Glutamatergic neuron (in vitro differentiated cells): ENCODE measurements at places on chromosomes 6 and 20. TPM values are rescaled to one million over a fixed set of nuclear protein-coding genes. Genes with fewer than 3 reads are reported as not detected.

CCN2 gene
- 1.2 TPM for total RNA-seq

OPRL1 gene
- total RNA-seq, result 2.9 TPM

SLC35F1 gene
- 22.4 TPM for total RNA-seq

ZNF334 gene
- total RNA-seq, result 32.9 TPM

TINAG gene
- total RNA-seq, result not detected

EYA4 gene
- not detected for total RNA-seq

GRCh38 chr6:82915666-82916065 is 150.0 kb downstream of the UBE3D start:
- no peak overlapping the region for H3K27ac ChIP-seq
- no peak overlapping the region for H3K4me3 ChIP-seq
- DNase-seq, result no peak
- peaks cover 8% of the 10 kb centered on the region for H3K36me3 ChIP-seq
- peaks cover 2% of the 10 kb centered on the region for H3K4me1 ChIP-seq

DNA sequence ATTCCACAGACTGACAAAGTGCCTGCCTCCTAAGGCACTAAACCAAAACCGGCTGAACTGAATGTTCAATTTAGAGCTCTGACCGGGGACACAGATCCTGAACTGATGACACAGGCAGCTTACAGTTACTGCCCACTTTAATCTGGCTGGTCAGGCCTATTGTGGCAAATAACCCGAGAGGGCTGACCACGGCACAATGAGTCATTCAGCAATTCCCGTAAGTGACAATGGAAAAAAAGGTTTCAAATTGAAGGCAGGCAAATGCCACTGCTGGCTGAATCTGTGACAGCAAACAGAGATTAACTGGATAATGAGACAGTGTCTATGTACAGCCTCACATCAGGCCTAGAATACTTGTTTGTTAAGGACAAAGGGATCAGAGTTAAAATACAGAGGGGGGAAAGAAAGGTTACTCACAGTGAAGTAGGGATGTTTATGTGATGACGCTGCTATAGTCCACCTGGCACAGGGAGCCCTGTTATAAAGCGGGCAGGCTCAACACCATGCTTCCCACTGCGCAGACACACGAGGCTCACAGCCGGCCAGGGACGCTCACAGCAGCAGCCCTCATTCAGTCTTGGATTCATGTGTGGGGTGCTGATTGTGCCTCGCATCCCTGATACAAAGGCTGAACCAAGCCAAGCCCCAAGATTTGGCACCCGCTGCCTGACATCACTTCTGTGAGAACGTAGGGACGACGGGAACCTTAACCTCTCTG is 54.4 kb downstream of the RTN4IP1 start:
- H3K36me3 ChIP-seq, result no peaks in the 10 kb centered on the region
- H3K27me3 ChIP-seq, result peaks cover 3% of the 10 kb centered on the region
- no peak for DNase-seq
- H3K4me3 ChIP-seq, result no peak overlapping the region

- peaks cover 2% of the 10 kb centered on the region for H3K4me1 ChIP-seq
- no peak for DNase-seq
- H3K4me3 ChIP-seq, result no peak overlapping the region
- no peaks in the 10 kb centered on the region for H3K27me3 ChIP-seq
- H3K36me3 ChIP-seq, result no peaks in the 10 kb centered on the region
Measured at GRCh38 chr6:163759542-163759941, 345.0 kb downstream of the QKI start.

GRCh38 chr6:155010940-155011339 is 15.8 kb downstream of the TIAM2 start:
- H3K27me3 ChIP-seq, result peaks cover 8% of the 10 kb centered on the region
- no peak for DNase-seq
- H3K36me3 ChIP-seq, result no peaks in the 10 kb centered on the region
- peak overlapping the region; percentile 98 for H3K27ac ChIP-seq
- peaks cover 57% of the 10 kb centered on the region for H3K4me1 ChIP-seq

DNA sequence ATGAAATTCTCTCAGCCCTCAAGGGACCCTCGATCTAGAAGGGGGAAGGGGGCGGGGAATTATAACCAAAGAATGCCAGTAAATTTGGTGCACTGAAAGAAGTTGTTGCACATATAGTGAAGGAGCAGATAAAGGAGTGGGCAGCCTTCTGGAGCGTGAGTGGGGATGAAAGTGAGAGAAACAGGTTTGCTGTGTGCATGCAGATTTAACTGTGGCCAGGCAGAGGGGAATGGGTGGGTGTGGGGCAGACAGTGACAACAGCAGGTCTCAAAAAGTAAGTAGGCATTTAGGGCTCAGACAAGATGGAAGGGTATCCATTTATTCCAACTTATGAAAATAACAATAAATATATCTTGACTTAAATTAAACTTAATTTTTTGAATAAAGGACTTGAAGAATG is 149.1 kb downstream of the KCNQ5 start:
- no peaks in the 10 kb centered on the region for H3K4me1 ChIP-seq
- H3K36me3 ChIP-seq, result no peaks in the 10 kb centered on the region
- no peaks in the 10 kb centered on the region for H3K27me3 ChIP-seq

DNA sequence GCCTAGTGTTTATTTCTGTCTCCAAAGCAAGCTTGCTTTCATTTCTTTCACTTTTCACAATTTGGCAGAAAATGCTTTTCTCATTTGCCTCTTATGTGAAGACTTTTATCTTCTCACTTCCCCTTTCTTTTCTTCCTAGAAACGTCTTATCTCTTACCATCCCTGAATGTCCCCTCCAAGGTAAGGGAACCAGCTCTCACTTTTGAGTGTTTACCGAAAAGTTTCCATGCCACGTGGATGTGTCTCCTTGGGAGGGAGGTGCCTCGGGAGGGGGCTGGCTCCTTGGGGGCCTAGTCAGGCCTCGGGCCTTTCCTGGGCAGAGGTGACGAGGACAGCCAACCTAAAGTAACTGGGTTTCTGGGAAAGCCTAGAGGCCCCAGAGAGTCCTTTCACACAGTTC is 127.4 kb downstream of the CD24 start:
- DNase-seq, result no peak
- H3K4me1 ChIP-seq, result no peaks in the 10 kb centered on the region
- H3K27me3 ChIP-seq, result no peaks in the 10 kb centered on the region

GRCh38 chr20:41163821-41164220 is 26.5 kb downstream of the PLCG1 start:
- H3K27me3 ChIP-seq, result peaks cover 12% of the 10 kb centered on the region
- H3K27ac ChIP-seq, result peak overlapping the region; percentile 35
- H3K4me3 ChIP-seq, result no peak overlapping the region
- DNase-seq, result no peak
- H3K36me3 ChIP-seq, result peaks cover 20% of the 10 kb centered on the region
- peaks cover 7% of the 10 kb centered on the region for H3K4me1 ChIP-seq

DNA sequence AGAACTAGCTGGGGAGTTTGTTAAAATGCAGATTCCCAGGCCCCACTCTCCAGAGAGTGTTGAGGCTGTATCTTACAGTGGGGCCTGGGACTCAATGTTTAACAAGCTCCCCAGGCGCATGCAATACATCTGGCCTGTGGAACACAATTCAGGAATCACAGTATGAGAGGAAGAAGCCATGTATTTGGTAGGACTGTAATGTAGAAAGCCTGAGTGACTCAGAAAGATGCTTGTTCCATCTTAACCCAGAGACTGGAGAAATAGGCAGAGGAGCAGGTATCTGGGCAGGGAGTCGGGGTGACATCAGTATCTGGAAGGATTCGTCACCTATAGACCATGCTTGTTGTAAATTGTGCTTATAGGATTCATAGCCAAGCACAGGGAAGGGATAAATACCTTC is 90.5 kb downstream of the UNC5CL start:
- no peak overlapping the region for H3K27ac ChIP-seq
- no peaks in the 10 kb centered on the region for H3K36me3 ChIP-seq
- H3K27me3 ChIP-seq, result peaks cover 6% of the 10 kb centered on the region
- peaks cover 34% of the 10 kb centered on the region for H3K4me1 ChIP-seq
- no peak overlapping the region for H3K4me3 ChIP-seq

- no peaks in the 10 kb centered on the region for H3K36me3 ChIP-seq
- no peak for DNase-seq
- H3K27ac ChIP-seq, result no peak overlapping the region
- H3K4me1 ChIP-seq, result no peaks in the 10 kb centered on the region
- no peaks in the 10 kb centered on the region for H3K27me3 ChIP-seq
Measured at GRCh38 chr6:29547573-29547972, 12.0 kb downstream of the UBD start.
